ENCODE measurements at places on chromosomes 4 and X. TPM values are rescaled to one million over a fixed set of nuclear protein-coding genes. Genes with fewer than 3 reads are reported as not detected.
A peak's percentile ranks its signal among the peaks of the same experiment; 100 is the strongest.

DNA sequence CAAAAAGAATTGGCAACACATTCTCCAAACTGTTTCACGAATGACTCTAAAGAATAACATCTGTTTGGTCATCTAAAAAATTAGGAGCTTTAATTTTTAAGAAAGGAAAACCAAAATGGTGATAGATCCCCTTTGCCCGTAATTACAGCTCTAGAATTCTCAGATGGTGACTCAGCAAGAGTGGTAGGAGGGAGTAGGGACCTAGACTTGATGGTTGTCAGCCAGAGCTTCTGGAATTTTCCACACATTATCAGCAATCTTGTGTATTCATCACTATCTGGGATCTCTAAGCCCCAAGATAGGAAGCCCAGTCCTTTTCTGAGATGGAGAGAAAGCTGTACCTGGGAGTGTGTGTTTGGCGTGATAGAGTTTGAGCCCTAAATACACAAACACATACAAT, 103.9 kb upstream of the RAB40AL start:
- DNase-seq: no peak
- no peaks in the 10 kb centered on the region for H3K27me3 ChIP-seq
- H3K27ac ChIP-seq: no peak overlapping the region

- no peaks in the 10 kb centered on the region for H3K4me1 ChIP-seq
- H3K27me3 ChIP-seq: peaks cover 12% of the 10 kb centered on the region
- no peak overlapping the region for H3K27ac ChIP-seq
Observed at GRCh38 chr4:40256817-40257216, 60.0 kb downstream of the RHOH start.

- H3K36me3 ChIP-seq: peaks cover 13% of the 10 kb centered on the region
- H3K27ac ChIP-seq: no peak overlapping the region
- peaks cover 46% of the 10 kb centered on the region for H3K4me1 ChIP-seq
- H3K27me3 ChIP-seq: no peaks in the 10 kb centered on the region
- H3K4me3 ChIP-seq: no peak overlapping the region
- no peak for DNase-seq
Observed at GRCh38 chr4:54050214-54050904, 14.0 kb downstream of the CHIC2 start.

DNA sequence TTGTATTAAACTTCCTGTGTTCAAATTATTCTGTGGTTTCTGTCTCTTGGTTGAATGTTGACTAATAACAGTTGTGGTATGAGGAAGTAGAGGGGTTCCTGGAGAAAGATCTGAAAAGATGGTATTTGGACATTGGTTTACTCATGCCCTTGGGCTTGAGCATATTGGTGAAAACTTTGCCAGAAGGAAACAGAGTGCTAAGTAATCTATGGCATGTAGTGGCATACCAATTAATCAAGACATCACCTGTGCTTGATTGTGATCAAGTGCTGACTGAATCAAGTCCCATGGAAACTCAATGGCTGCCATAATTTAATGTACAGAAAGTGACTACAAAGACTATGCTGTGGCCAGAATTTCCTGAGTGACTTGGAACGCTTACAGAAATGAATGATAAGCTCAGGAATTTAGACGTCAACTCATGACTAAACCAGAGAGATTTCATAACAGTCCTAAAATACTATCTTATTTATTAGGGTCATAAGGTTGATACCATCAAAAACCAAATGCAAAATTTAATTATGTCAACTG, 2062.9 kb downstream of the ARAP2 start:
- no peak for DNase-seq
- no peak overlapping the region for H3K4me3 ChIP-seq
- H3K27ac ChIP-seq: no peak overlapping the region
- no peaks in the 10 kb centered on the region for H3K27me3 ChIP-seq

- DNase-seq: peak; percentile 56
- H3K27me3 ChIP-seq: no peaks in the 10 kb centered on the region
- peak overlapping the region; percentile 73 for H3K4me3 ChIP-seq
- peak overlapping the region; percentile 23 for H3K27ac ChIP-seq
- H3K36me3 ChIP-seq: no peaks in the 10 kb centered on the region
Observed at GRCh38 chrX:71492231-71493065, 40.5 kb upstream of the OGT start.

- no peak overlapping the region for H3K27ac ChIP-seq
- H3K4me3 ChIP-seq: no peak overlapping the region
- DNase-seq: no peak
- H3K4me1 ChIP-seq: peaks cover 4% of the 10 kb centered on the region
- H3K27me3 ChIP-seq: no peaks in the 10 kb centered on the region
Observed at GRCh38 chrX:120549483-120550452, 11.0 kb downstream of the CUL4B start.

DNA sequence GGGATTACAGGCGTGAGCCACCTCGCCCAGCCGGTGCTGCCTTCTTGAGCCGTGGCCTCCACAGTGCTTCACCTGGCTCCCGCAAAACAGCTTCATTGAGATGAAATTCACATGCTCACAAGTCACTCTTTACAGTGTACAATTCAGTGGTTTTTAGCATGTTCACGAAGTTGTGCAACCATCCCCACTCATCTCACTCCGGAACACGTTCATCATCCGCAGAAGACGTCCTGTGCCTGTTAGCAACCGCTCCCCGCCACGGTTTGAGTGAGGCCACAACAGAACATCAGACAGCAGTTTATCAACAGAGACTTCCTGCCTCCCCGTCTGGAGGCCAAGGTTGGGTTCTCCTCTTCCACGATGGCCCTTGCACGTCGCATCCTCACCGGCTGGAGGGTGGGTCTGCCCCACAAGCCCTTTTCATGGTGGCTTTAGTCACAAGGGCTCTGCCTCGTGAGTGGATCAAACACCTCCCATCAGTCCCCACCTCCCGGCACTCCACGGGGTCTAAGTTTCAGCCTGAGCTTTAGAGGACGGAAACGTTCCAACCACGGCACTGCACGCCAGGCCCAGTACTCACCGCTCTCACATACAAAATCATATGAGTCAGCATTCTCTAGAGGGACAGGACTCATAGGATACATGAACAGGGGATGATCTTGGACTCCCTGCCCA, 29.6 kb upstream of the SPON2 start:
- H3K4me3 ChIP-seq: peak overlapping the region; percentile 43
- no peak for DNase-seq
- H3K4me1 ChIP-seq: peaks cover 26% of the 10 kb centered on the region
- no peaks in the 10 kb centered on the region for H3K27me3 ChIP-seq
- H3K27ac ChIP-seq: peak overlapping the region; percentile 76

GRCh38 chr4:84648863-84649647, 66.1 kb downstream of the CDS1 start:
- H3K4me3 ChIP-seq: no peak overlapping the region
- H3K27ac ChIP-seq: no peak overlapping the region

DNA sequence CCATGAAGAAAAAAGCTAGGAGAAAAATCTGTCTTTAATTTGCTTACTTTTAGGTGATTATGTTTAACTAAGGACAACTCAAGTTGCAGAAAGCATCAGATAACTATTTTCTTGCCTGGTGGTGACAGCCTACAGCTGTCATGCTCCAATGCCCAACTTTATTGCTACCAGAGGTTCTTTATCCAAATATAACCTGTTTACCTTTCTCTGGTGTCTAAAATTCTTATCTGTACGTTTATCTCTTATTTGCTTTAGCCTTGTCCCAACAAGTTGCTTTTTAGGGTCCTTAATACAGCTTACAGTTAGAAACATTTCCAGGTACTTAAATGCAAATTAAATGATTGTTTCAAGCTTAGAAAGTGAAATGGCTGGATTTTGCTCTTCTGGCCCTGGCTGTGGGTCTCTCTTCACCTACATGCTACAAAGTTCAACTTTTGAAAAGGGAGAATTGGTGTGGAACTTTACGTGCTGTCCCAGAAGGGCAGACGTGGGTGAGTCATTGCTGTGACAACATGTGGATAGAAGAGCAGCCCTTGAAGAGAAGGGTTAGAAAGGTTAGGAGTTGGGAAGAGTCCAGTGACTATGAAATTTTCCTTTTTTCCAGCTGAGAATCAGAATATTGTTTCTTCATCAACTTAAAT, 60.7 kb downstream of the HPGD start:
- H3K4me3 ChIP-seq: no peak overlapping the region
- H3K27me3 ChIP-seq: no peaks in the 10 kb centered on the region
- DNase-seq: no peak
- H3K27ac ChIP-seq: no peak overlapping the region
- no peaks in the 10 kb centered on the region for H3K4me1 ChIP-seq

DNA sequence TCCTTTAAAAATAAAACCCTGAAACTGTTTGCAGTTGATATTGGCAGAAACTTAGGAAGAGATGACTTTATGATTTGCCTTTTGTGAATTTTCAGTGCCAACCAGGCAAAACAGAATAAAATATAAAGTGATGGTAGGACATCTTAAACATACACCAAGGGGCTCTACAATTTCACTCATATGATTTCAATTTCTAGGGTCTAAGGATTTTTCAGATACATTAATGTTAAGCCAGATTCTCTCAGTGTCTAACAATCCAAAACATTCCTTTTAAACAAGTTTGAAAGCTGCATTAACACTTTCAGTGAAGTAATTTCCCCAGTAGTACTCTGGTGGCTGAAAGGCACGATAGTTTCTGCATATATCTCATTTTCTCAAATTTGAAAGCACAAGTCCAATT, 1262.0 kb upstream of the ADGRL3 start:
- H3K36me3 ChIP-seq: no peaks in the 10 kb centered on the region
- H3K4me3 ChIP-seq: no peak overlapping the region
- no peaks in the 10 kb centered on the region for H3K27me3 ChIP-seq
- DNase-seq: no peak
- no peaks in the 10 kb centered on the region for H3K4me1 ChIP-seq

DNA sequence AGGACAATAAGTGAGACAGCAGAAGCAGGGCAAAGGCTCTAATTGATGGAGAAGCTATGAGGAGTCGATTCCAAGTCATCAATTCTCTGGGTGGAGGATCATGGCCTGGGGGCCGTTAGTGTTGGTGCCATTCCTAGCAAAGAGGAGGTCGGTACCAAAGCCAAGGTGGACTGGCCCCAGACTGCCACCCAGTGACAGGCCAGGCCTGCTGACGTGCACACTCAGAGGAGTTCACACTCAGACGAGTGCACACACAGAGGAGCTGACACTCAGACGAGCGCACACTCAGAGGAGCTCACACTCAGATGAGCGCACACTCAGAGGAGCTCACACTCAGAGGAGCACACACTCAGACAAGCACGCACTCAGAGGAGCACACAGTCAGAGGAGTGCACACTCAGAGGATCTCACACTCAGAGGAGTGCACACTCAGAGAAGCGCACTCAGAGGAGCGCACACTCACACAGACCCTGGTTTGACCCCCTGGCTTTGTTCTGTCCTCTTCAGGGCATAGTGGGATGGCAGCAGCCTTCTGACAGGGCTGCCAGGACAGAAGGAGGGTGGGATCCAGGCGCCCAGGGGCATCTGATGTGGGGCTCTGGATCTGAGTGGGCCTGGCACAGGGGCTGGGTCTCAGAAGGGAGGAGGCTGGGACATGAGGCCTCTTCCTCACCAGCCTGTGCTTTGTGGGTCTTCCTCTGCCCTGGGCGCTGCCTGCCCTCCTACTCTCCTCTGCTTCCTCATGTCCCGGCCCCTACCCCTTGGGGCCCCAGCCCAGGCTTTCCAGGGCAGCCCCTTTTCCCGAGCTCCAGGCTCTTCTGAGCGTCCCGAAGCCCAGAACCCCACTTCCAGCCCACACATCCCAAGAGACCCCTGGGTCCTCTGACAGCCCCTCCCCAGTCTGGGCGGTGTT, 41.7 kb upstream of the NKX1-1 start:
- no peaks in the 10 kb centered on the region for H3K36me3 ChIP-seq
- H3K4me3 ChIP-seq: no peak overlapping the region
- DNase-seq: no peak
- peaks cover 73% of the 10 kb centered on the region for H3K27me3 ChIP-seq
- H3K4me1 ChIP-seq: no peaks in the 10 kb centered on the region
- H3K27ac ChIP-seq: no peak overlapping the region

GRCh38 chr4:79964020-79964399, 109.0 kb downstream of the ANTXR2 start:
- no peak overlapping the region for H3K4me3 ChIP-seq
- H3K36me3 ChIP-seq: peaks cover 13% of the 10 kb centered on the region
- no peak for DNase-seq
- H3K27ac ChIP-seq: no peak overlapping the region
- H3K4me1 ChIP-seq: no peaks in the 10 kb centered on the region

DNA sequence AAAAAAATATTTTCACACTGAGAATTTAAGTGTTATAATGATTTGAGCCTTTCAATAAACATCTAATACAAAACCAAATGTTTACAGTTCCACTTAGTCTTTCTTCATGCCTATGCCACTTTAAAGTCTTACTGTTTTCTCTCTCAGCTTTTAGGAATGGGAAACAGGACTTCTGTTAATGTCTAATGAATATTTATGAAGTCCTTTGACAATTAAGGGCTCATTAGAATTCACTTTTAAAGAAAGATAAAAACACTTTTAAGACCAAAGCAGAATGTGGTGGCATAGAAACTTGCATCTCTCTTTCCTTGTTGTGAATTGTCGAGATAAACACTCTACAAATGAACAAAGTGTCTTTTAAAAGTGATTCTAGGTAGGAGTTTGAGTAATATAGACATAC, 315.9 kb downstream of the BMPR1B start:
- no peak overlapping the region for H3K27ac ChIP-seq
- no peaks in the 10 kb centered on the region for H3K4me1 ChIP-seq
- no peaks in the 10 kb centered on the region for H3K36me3 ChIP-seq
- no peaks in the 10 kb centered on the region for H3K27me3 ChIP-seq
- no peak overlapping the region for H3K4me3 ChIP-seq

DNA sequence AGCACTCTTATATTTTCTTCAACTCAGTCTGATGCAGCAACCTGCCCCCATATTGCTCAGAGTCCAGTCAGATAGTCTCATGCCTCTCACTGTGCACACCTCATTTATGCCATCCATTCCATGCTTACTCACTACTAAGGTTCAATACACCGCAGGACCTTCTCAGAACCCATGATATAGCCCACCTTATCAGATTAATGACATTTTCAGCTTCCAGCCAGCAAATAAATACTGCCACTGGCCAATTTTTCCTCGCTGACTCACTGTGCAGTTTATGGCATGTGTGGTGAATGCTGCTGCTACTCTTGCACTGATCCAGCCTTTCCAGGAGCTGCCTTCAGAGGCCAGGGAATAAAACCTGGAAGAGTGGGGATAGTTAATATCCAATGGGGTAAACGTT, 380.6 kb upstream of the SPOCK3 start:
- H3K4me1 ChIP-seq: no peaks in the 10 kb centered on the region
- DNase-seq: no peak
- H3K36me3 ChIP-seq: no peaks in the 10 kb centered on the region
- no peak overlapping the region for H3K4me3 ChIP-seq

GRCh38 chrX:116238567-116239255, 68.2 kb downstream of the AGTR2 start:
- no peak for DNase-seq
- H3K27me3 ChIP-seq: no peaks in the 10 kb centered on the region
- H3K4me1 ChIP-seq: no peaks in the 10 kb centered on the region
- H3K4me3 ChIP-seq: no peak overlapping the region
- H3K36me3 ChIP-seq: no peaks in the 10 kb centered on the region

- no peaks in the 10 kb centered on the region for H3K4me1 ChIP-seq
- H3K27ac ChIP-seq: no peak overlapping the region
Observed at GRCh38 chrX:129744861-129745321, 6.1 kb downstream of the XPNPEP2 start.

- H3K4me3 ChIP-seq: no peak overlapping the region
- no peak overlapping the region for H3K27ac ChIP-seq
- peak; percentile 26 for DNase-seq
Observed at GRCh38 chrX:69060631-69061408, 104.4 kb downstream of the PJA1 start.

The SLC30A9 gene
- total RNA-seq: 80.4 TPM

The MAGEA2 gene
- total RNA-seq: not detected

The DNASE1L1 gene
- total RNA-seq: 56.3 TPM

The UCHL1 gene
- 35.2 TPM for total RNA-seq

The ARMCX2 gene
- 34.5 TPM for total RNA-seq

The SPANXC gene
- not detected for total RNA-seq

The PDCL2 gene
- not detected for total RNA-seq

The ESX1 gene
- not detected for total RNA-seq

The QRFPR gene
- total RNA-seq: 0.25 TPM

The GAGE2A gene
- total RNA-seq: not detected

The NPY2R gene
- total RNA-seq: not detected

The TMPRSS11A gene
- not detected for total RNA-seq
